ENCODE measurements at places on chromosomes 1 and 21. TPM values are rescaled to one million over a fixed set of nuclear protein-coding genes. Genes with fewer than 3 reads are reported as not detected.

FTCD gene
- 0.20 TPM for total RNA-seq

MNDA gene
- total RNA-seq = not detected

OR2L13 gene
- total RNA-seq = not detected

FLG2 gene
- total RNA-seq = not detected

ZNF683 gene
- not detected for total RNA-seq

COA6 gene
- total RNA-seq = 59.0 TPM

FCMR gene
- 1.7 TPM for total RNA-seq

C1orf185 gene
- total RNA-seq = not detected

LY9 gene
- total RNA-seq = not detected

GRCh38 chr1:86795316-86795715 is 90.9 kb downstream of the SH3GLB1 start:
- no peak for DNase-seq

- DNase-seq = no peak
Observed at GRCh38 chr1:58502519-58502918, 44.0 kb downstream of the OMA1 start.

GRCh38 chr1:114554577-114554976 is 26.8 kb downstream of the BCAS2 start:
- no peak for DNase-seq

GRCh38 chr1:34779962-34780361 is 1.1 kb upstream of the GJB3 start:
- DNase-seq = no peak

GRCh38 chr1:111441573-111442192 is 7.4 kb downstream of the WDR77 start:
- DNase-seq = no peak

DNA sequence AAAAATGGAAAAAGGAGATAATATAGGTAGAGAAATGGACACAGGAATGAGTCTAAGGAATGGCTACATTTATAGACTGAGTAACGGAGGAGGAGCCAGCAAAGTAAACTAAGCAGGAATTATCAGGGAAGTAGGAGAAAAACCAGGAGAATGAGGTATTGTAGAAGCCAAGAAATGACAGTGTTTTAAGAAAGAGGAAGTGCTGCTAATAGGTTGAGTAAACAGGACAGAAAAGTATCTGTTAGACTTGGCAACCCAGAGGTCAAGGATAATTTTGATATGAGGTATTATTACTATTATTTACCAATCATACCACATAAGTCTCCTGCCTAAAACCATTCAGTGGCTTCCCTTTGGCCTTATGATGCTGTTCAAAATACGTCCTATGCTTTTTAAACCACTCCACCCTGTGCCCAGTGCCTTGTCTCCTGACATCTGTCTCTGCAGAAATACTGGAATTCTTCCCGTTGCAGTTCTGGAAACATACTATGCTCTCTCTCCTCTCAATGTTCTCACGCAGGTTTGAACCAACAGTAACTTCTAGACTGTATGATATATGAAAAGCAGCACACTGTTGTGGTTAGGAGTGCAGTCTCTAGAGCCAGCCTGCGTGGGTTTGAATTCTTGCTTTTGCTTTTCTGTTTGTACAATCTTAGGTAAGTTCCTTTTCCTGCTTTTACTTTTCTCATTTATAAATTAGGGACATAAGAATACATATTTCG is 24.6 kb upstream of the NEK7 start:
- DNase-seq = no peak

DNA sequence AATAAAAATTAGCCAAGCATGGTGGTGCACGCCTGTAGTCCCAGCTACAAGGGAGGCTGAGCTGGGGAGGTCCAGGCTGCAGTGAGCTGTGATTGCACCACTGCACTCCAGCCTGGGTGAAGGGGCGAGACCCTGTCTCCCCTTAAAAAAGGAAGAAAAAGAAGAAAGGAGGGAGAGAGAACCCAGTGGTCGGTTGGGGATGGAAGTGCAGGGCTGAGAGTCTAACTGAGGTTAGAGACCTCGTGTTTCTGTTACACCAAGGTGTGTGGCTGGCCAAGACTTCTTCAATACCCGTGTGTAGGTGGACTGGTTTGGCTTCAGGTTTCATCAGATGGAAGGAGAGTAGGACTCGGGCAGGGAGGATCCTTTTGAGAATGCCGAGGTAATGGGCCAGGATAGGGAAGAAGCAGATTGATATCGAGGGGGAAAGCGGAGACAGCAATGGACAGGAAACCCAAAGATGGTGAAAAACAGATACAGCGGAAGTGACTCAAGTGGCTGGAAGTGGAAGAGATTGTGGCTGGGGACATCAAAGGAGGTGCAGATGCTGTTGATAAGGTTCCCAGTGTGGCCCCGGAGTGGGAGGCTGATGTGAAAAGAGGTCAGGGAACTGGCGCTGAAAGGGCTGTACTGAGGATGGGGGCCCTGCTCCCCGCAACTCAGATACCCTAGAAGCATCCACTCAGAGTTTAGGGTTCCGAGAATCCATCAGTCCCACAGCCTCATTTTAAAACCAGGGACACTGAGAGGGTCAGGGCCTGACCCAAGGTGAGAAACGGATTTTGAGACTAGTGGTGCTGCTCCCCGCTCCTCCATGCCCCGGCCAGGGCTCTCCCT is 681 bp upstream of the UBXN10 start:
- DNase-seq = peak; percentile 52

DNA sequence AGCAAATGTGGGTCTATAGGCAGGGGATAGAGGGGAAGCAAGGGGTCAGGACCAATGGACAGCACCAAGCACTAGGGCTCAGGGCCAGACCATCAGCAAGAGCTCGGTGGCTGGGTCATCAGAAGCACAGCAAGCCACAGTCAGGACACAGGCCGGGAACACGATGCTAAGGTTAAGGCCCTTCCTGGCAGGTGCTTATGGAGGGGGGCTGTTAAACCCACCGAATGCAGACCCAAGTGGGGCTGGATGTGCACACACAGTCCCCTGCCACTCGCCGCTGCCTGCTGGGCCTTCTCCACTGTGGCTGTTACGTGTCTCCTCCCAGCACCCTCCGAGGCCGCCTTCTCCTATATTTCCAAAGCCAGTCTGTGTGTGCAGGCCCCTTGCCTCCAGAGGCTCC is 220.1 kb downstream of the TOMM20 start:
- DNase-seq = no peak

DNA sequence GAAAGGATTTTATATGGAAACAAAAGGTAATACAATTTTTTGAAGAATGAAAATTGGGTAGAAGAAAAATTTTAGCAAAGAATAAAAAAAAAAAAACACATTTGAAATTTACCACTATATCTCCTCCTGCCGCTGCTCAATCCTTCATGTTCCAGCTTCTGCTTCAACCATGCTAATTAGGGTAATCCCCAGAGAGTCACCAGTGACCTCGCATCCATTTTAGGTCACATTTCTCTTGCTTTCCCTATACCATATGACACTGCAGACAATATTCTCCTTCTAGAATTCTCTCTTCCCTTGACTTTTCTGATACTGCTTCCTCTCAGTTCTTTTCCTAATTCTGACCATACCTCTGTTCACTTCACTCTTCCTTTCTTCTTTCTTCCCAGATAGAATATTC is 237.1 kb downstream of the USH2A start:
- no peak for DNase-seq

GRCh38 chr1:36971852-36972618 is 62.3 kb downstream of the GRIK3 start:
- no peak for DNase-seq

- peak; percentile 69 for DNase-seq
Observed at GRCh38 chr1:18907021-18907916, 4.9 kb upstream of the ALDH4A1 start.

- no peak for DNase-seq
Observed at GRCh38 chr1:162070094-162070748, 730 bp downstream of the NOS1AP start.

DNA sequence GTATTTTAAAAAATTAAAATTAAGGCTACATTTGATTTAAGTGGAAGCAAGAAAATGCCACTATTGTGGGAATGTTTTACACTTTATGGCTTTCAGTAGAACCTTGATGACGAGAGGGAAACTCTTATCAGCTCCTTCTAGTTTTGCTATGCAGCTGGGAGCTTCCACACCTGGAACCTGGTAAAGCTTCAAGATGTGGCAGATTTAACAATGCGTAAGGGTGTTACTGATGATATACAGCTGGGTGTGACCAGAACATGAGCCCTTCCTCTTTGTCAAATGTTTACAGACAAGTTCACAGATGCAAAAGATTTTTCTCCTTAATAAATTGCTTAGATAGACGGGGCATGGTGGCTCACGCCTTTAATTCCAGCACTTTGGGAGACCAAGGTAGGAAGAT is 20.3 kb downstream of the TTC13 start:
- no peak for DNase-seq

DNA sequence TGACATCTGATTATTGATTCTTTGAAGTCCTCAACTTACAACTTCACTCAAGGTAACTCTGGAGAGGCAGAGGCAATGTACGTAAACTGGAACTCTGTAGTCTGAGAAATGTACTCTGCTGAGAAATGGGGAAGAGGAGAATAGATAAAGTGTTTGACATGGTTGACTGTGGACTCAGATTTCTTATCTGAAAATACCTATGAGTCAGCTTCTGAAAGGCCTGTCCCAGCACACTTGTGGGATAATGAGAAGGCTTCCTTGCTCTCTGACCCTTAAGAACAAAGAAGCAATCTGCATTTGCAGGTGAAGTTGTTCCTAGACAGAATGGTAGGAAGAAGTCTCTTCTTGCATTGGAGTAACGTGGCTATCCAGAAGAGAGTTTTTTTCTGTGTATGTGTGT is 1573.5 kb downstream of the BRINP3 start:
- DNase-seq = no peak

DNA sequence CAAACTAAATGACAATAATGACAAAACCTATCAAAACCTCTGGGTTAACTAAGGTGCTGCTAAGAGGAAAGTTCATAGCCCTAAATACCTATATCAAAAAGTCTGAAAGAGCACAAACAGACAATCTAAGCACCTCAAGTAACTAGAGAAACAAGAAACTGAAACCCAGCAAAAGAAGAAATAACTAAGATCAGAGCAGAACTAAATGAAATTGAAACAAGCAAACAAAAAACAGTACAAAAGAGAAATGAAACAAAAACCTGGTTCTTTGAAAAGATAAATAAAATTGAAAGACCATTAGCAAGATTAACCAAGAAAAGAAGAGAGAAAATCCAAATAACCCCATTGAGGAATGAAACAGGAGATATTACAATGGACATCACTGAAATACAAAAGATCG is 44.8 kb upstream of the KIAA0040 start:
- no peak for DNase-seq

DNA sequence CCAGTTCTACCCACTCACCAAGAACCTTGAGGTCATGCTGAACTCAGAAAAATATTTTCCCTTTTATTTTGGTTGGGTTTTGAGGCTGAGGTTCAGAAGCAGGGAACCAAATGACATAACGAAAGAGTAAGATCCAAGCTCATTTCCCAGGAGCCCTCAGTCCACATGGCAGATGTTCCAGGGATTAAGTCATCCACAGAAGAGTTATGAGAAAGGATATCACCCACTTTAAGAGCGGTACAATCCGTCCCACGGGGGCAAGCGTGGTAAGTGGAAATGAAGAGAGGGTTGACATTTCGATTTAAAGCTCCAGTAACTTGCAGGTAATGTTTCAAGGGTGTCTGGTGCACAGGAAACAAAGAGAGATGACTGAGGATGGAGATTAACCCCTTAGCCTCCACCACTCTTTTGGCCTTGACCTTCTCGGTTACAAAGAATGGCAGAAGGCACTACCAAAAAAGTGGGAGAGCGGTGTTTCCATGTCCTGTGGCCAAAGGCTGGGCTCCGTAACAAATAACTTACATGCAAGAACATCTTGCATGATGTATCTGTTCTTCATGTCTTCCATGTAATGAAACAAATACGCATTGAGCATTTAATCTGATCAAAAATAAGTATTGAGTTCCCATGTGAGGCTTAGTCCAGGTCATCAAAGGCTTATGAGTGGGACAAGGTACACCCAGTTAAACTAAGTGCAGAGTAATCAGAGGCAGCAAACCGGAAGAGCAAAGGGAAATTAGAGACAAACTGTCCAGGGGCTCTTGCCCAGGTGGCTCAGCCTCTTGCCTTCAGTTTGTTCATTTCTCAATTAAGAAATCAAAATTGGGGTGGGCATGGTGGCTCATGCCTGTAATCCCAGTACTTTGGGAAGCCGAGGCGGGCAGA is 241.4 kb downstream of the TOMM20 start:
- no peak for DNase-seq

DNA sequence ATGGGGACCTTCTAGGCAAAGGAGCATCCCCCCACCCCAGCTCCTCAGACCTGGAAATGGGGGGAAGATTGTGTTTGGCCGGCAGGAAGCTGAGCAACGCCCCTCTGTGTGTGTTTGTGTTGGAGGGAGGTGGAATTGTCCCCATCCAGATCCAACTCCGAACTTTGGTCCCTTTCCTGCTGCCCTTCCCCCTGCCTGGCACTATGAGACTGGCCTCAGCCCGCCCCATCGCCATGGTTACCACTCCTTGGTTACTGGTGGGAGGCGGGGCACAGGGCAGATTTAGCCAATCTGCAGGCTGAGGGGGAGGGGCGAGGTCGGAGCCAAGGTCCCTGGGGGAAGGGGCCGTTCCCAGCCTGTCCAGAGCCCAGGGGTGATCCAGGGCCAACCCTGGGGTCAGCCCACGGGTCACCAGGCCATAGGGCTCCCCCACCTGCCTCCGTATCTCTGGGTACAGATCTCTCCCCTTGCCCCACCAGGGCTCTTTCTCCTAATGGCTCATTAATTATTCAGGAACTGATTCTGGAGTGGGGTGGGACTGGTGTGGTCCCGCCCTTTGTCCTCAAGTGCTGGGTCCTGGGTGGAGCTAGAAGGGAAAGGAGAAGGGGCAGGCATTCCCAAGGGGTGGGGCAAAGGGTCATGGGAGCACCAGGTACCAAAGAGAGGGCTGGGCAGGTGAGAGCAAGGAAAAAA is 15.2 kb downstream of the PTPRF start:
- peak; percentile 32 for DNase-seq

DNA sequence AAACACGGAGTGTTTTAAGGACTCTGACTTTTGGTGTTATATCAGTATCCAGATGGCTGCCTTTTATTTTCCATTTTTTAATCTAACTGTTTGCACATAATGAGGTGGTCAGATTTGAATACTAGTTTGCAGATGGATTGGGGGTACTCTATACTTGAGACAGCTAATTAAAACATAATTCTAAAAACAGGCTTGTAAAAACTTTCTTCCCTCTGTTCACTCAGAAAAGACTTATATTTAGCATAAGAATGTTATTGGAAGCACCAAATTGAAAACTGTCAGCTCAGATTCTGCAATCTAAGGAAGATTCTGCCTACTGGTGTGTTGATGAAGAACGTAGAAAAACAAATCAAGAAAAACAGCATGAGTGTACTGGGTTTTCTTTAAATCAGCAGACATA is 44.0 kb upstream of the NRIP1 start:
- DNase-seq = no peak

DNA sequence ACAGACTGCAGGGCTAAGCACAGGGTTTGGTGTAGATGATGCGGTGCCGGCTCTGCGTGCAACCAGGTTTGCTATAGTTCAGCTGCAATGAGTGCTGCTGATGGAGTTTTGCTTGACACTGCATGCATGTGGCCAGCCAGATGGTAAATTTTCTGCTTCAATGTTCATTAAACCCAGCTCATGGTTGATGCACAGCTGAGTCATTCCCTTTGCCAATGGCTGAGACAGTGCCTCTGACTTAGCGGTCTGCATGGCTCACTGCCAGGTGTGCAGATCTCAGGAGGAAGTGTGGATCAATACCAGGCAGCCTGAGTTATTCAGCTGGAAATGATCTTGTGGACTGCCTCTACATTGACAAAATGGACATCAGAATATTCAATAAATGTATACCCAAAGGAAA is 172.7 kb upstream of the ZP4 start:
- peak; percentile 97 for DNase-seq
